ENCODE measurements at places on chromosomes 11 and 22. TPM values are rescaled to one million over a fixed set of nuclear protein-coding genes. Genes with fewer than 3 reads are reported as not detected.

The RAG2 gene
- not detected for total RNA-seq

- H3K36me3 ChIP-seq = no peaks in the 10 kb centered on the region
- no peak overlapping the region for H3K27ac ChIP-seq
- H3K4me1 ChIP-seq = peaks cover 2% of the 10 kb centered on the region
- no peak overlapping the region for H3K4me3 ChIP-seq
These were observed 37.9 kb downstream of the FAM227A start for GRCh38 chr22:38618258-38618657.

DNA sequence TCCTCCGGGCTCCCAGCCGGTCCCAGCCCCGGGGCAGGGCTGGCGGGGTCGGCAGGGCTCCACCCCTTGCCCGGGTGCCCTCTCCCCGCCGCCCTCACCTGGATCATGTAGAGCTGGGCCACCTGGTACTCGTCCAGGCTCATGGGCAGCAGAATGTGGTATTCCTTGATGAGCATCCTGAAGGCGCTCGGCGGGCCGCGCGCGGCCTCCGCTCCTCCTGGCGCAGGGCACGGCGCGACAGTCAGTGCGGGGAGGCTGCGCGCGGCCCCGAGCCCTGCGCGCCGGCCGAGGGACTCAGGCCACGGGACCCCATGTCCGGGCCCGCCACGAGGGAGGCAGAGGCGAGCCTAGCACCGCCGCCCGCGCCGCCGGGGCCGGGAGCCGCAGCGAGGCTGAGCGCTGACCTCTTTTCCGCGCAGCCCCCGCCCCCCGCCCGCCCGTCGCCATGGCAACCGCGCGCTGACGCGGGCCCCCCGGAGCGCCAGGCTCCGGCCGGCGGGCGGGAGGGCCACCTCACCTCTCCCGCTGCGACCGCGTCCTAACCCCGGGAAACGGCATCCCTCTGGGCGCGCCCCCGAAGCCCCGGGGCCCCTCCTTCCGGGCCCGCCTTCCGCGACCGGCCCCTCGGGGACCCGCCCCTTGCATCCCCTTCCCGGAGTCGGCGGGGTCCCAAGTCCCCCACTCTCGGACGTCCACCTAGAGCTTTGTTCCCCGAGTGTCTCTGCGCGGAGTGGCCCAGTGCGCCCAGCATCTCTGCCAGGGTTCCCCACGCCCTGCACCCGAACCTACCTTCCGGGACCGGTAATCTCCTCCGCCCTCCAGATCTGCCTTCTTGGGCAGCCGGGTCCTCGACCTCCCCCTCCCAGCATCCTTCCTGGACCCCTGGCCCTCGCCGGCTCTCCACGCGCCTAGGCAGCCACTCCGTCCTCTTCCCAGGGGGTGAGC lies 886 bp downstream of the PITPNM1 start:
- peaks cover 7% of the 10 kb centered on the region for H3K36me3 ChIP-seq
- H3K4me1 ChIP-seq = peaks cover 14% of the 10 kb centered on the region
- H3K27ac ChIP-seq = peak overlapping the region; percentile 56
- no peak for DNase-seq
- H3K27me3 ChIP-seq = no peaks in the 10 kb centered on the region
- peak overlapping the region; percentile 76 for H3K4me3 ChIP-seq

DNA sequence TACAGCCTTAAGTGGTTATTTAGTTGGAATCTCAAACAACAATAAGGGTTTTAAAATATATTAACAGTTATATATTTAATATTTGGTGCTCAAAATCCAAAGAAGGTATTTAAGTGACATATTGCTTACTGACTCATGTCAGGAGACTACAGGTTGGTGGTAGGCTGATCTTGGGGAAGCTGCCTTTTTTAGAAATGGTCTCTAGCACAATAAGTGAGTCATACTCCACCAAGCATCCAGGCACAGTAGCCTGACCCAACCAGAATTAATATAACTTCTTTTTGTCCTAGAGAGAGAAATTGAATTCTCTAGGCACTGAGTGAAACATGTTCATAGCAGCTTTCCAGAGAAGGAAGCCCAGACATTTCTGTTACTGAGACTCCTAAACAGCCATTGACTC lies 868.5 kb upstream of the TENM4 start:
- H3K36me3 ChIP-seq = no peaks in the 10 kb centered on the region
- no peak for DNase-seq
- H3K4me3 ChIP-seq = no peak overlapping the region
- H3K4me1 ChIP-seq = no peaks in the 10 kb centered on the region
- no peak overlapping the region for H3K27ac ChIP-seq

GRCh38 chr22:37552524-37553163 lies 7.6 kb upstream of the CDC42EP1 start:
- peak; percentile 55 for DNase-seq
- H3K4me1 ChIP-seq = peaks cover 18% of the 10 kb centered on the region
- H3K27me3 ChIP-seq = no peaks in the 10 kb centered on the region
- no peaks in the 10 kb centered on the region for H3K36me3 ChIP-seq
- peak overlapping the region; percentile 78 for H3K27ac ChIP-seq

- H3K4me1 ChIP-seq = peaks cover 35% of the 10 kb centered on the region
- no peaks in the 10 kb centered on the region for H3K27me3 ChIP-seq
- no peak overlapping the region for H3K27ac ChIP-seq
- DNase-seq = no peak
These were observed 1.4 kb downstream of the PRR5 start for GRCh38 chr22:44703255-44703870.

The PATE2 gene
- total RNA-seq = not detected
